ENCODE measurements at places on chromosomes 6 and 20.

GRCh38 chr20:63628246-63628975 lies 1.5 kb upstream of the GMEB2 start:
- DNase-seq, result peak; percentile 74

GRCh38 chr6:72182337-72183246 lies 296.2 kb downstream of the RIMS1 start:
- no peak for DNase-seq

- DNase-seq, result no peak
Observed at GRCh38 chr6:165974817-165975216, 192.8 kb downstream of the TBXT start.

DNA sequence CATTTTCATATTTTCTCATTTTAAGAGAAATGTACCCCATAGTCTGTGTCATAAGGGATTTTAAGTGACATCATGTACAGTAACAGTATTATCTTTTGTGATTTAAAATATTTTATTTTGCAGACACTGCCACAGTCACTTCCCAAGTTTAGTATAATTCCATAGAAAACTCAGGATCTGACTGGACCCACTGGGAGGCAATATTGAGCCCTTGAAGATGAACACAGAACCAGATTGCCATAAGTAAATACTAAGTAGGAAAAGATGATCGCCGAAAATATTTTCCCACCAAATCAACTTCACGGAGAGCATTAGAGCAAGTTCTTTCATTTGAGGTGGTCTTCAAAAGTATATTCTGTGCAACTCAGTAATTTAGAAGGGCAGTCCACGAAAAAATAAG lies 17.6 kb upstream of the PKHD1 start:
- DNase-seq, result no peak

- no peak for DNase-seq
Observed at GRCh38 chr6:3331971-3332370, 73.2 kb downstream of the PSMG4 start.

Measured in suppressor macrophage treated with lipopolysaccharide for 4 hours (primary cell).